ENCODE measurements at places on chromosomes 7 and 10.

GRCh38 chr7:82805527-82805960 is 357.1 kb downstream of the PCLO start:
- no peak for DNase-seq

DNA sequence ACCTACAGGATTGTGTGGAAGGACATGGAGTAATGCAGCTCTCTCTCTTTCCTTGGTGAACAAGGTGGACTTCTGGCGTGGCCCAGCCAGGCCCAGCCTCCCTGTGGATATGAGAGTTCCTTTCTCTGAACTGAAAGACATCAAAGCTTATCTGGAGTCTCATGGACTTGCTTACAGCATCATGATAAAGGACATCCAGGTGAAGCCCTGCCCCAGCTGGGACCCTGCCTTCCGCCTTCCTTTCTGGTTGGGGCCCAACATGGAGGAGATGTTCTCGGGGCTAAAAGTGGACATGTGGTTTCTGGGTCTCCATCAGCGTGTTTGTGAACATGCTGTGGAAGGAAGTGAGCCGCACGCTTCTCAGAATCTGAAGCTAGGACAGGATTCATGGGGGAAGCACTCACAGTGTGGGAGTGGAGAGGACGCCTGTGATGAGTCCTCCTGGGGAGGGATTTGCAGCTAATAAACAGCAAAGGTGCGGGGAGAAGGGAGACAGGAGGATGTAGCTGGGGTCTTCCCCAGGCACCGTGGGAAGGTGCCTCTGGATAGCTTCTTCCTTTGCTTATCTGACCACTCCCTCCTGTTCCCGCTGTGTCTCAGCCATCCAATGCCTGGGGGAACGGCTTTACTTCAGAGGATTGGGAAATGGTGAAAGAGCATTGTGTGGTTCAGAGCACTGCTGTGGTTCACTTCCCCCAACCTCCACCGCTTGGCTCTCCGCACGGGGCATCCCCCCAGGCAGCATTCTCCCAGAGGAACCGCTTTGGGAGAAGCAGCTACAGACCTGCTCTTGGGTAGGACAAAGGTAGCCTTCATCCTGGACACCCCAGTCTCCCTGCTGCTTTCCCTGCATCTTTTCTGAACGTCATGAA is 5.5 kb downstream of the CPA5 start:
- DNase-seq, result no peak

GRCh38 chr7:47818796-47819606 is 129.3 kb downstream of the PKD1L1 start:
- peak; percentile 63 for DNase-seq

DNA sequence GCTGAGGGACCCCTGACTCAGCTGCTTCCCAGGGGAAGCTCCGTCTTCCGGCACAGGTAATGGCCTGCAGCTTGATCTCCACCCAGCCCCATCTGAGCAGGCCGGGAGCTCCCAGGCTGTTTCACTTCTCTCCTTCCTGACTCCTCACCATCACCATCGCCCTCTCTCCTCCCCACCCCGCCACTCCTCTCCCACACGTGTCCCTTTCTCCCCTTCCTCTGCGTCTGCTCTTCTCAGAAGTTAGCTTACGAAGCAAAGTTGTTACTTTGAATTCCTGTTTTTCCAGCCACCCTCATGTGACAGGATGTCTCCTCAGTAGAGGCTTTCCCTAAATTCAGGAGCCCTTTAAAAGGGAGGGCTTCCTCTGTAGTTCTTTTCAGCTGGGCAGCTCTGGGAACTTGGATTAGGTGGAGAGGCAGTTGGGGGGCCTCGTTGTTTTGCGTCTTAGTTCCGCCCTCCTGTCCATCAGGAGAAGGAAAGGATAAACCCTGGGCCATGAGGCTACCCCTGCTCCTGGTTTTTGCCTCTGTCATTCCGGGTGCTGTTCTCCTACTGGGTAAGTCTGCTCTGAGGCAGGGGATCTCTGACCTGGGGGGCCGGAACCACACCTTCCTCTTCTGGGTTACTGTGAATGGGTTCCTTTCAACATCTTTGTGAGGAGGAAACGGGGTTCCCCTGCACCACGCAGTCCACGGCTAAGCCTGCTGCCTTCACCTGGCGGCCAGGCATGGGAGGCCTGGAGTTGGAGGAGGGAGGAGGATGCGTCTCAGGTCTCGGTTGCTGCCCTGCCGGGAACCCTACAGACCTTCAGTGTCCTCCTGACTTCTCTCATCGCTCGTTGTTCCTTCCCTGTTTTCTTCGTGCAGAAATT is at the start of gene MRC1:
Gene MRC1, plus strand, starts transcription at position 378 of the 871 bp plus-strand sequence. Its CDS starts 118 bp downstream, at position 496.
- DNase-seq, result no peak

DNA sequence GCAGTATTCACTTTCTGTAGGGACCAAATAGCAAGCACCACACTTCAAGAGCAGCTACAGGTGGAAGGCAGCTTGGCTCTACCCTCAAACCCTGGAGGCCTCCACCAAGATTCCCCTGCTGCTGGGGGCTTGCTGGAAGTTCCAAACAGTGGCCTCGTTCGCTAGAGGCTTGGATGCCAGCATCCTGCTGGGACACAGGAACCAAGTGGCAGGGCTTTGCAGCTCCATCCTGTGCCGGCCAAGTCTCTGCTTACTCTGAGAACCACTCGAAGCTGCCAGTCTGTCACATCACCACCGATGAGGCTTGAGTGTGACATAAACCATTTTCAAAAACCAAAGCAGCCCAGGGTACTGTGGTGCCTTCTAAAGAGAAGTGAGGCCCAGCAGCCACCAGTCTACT is 69.2 kb upstream of the UNC5B start:
- DNase-seq, result no peak

DNA sequence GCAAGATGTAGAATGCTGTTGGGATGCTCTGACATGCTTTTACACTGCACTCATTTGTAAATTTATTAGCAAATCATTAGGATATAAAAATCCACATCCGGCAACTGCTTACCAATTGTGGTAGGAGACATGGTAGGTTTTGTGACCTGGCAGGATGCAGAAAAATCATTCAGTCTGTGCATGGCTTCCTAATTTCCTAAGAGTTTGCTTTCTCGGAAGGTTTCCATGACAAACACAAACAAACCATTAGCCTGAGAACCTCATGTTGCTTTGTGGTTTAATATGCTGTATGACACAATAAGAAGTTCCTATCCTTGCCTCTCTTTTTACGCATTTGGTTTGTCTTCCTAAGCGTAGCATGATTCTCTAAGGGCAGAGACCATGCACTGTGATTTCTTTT is 14.7 kb upstream of the LMBR1 start:
- no peak for DNase-seq

DNA sequence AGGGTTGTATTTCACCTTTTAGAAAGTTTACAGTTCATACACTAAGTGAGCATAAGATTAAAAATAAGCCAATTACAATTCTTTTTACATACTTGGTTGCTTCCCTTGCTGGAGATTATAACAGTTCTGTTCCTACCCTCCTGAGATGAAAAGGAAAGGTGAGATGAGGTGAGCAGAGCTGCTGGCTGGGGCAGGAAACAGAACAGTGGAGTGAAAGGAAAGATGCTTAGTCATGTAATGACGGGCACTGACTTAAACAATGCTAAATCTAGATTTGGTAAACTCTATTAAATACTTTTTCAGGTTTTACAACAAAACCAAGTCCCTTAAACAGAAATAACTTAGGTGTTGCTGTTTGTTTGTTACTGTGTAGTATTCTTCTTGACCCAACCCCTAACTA is 19.9 kb upstream of the ZEB1 start:
- no peak for DNase-seq

GRCh38 chr7:39069896-39070881 is 92.5 kb downstream of the POU6F2 start:
- no peak for DNase-seq

DNA sequence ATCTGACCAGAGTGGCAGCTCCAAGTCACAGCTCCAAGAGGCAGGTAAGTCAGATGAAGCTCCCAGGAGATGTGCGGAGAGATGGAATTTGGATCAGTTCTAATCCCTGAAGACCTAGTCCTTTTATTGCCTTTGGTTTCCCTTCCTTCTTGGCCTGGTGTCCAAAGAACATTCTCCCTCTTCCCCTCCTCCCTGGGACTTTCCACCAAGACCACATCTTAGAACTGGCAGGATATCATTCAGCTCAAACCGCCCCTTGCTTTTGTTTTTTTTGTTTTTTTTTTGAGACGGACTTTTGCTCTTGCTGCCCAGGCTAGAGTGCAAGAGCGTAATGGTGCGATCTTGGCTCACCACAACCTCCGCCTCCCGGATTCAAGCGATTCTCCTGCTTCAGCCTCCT is 190.8 kb downstream of the GFRA1 start:
- DNase-seq, result no peak

- no peak for DNase-seq
Observed at GRCh38 chr7:2379821-2380450, 23.5 kb upstream of the CHST12 start.

DNA sequence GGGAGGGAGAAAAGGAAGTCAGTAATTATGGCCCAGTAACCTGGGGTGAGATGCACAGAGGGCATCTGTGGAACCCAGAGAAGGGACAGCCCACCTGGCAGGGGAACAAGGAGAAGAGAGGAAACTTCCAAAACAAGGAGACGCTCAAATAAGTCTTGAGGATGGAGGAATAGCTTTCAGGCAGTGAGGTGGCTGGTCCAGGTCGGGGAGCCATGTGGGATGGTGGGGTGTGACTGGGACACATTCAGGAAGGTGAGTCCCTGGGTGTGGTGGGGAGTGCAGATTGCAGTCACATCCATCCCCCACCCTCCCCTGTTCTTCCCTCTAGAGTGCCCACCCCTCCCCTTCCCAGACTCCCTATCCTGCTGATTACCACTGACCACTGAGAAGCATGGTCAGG is 175.4 kb downstream of the GRID1 start:
- DNase-seq, result no peak

- DNase-seq, result no peak
Observed at GRCh38 chr7:125246706-125247105, 317.1 kb upstream of the POT1 start.

DNA sequence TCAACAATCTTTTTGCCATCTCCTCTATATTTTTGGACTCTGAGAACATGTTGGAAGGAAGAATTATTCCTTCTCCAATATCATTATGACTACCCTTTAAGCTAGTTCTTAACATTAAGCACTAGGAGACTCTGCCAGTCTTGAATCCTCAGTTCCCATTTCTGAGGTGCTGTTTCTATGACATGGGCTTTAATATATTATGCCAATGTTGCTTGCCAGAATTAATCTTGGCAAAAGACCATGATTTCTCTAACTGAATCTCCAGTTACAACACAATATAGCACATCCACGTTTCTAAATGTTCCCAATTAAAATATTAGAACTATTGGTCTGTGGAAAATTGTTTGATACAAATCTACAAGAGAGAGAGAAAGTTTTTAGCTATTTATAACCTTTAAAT is 250.0 kb downstream of the HGF start:
- no peak for DNase-seq

GRCh38 chr10:24034571-24034970 is 174.4 kb upstream of the KIAA1217 start:
- no peak for DNase-seq

GRCh38 chr7:48691788-48692187 is 232.6 kb upstream of the CDC14C start:
- no peak for DNase-seq

DNA sequence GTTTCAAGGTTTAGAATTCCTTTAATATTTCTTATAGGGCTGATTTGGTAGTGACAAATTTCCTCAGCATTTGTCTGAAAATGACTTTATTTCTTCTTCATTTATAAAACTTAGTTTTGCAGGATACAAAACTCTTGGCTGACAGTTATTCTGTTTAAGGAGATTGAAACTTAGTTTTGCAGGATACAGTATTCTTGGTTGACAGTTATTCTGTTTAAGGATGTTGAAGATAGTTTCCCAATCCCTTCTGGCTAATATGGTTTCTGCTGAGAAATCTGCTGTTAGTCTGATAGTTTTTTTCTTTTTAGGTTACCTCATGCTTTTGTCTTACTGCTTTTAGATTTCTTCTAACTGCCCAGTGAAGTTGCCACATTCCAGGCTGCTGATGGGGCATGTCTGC is 186.8 kb downstream of the ITGB1 start:
- no peak for DNase-seq

GRCh38 chr10:128563904-128564303 is 437.7 kb upstream of the MKI67 start:
- no peak for DNase-seq

GRCh38 chr10:101287183-101287996 is 58.1 kb upstream of the LBX1 start:
- DNase-seq, result no peak

DNA sequence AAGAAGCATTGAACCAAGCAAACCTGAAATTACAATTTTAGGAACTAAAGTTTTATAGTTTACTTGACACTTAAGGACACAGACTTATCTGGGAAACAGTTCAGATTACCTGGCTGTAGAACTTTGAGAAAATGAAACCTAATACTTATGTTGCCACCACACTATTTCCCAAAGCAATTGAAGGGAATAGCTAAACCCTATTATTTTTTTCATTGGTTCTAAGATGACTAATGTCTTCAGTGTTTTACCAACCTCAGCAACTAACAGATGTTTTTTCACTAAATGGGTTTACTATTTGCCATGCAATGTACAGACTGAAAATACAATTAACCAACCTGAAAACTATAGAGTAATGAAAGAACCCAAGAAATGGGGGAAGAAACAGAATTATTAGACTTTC is 689.6 kb downstream of the SORCS1 start:
- DNase-seq, result no peak

DNA sequence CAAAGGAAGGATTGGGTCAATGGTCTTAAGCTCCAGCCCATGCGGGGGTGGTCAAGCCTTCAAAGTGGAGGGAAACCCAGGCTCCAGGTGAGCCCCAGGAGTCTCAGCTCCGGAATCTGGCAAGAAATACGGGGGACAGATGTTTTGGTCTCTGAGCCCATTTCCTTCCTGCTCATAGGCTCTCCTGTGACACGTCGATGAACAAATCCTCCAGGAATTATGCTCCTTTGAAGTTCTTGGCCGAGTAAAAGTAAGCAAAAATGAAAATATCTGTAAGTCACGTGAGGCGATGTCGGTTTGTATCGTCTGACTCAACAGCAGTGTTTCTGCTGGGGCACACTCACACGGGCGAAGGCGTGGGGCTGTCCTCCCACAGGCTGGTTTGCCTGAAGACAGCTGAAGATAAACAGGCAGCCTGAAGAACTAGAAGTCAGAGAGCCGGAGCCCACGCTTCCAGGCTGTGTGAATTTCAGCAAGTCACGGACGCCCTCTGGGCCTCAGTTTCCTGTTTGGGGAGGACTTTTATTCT is 52.6 kb upstream of the SMNDC1 start:
- DNase-seq, result no peak

DNA sequence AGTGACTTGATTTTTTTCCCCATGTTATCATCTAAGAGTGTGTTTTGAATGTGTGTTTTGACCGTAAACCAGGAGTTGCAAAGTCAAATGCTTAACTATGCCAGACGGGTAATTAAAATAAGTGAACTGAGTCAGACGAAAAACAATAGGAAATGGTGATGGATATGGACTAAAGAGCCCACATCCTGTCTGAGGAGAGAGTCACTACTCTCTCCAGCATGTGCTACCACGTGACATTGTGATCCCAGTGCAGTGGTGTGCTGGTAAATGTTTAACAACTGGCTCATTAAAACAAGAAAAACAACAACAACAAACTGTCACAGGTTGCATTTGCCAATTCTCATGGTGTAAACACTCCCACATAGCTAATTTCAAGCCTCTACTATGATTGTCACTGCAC is 164.3 kb downstream of the SUGCT start:
- DNase-seq, result no peak

Data from activated naive CD8-positive, alpha-beta T cell treated with anti-CD3 and anti-CD28 coated beads, Interleukin-2, amount 50 U/mL, for 24 hours (primary cell).